NCI-H1105 (cell line): ENCODE measurements at places on chromosomes 11 and 22.

DNA sequence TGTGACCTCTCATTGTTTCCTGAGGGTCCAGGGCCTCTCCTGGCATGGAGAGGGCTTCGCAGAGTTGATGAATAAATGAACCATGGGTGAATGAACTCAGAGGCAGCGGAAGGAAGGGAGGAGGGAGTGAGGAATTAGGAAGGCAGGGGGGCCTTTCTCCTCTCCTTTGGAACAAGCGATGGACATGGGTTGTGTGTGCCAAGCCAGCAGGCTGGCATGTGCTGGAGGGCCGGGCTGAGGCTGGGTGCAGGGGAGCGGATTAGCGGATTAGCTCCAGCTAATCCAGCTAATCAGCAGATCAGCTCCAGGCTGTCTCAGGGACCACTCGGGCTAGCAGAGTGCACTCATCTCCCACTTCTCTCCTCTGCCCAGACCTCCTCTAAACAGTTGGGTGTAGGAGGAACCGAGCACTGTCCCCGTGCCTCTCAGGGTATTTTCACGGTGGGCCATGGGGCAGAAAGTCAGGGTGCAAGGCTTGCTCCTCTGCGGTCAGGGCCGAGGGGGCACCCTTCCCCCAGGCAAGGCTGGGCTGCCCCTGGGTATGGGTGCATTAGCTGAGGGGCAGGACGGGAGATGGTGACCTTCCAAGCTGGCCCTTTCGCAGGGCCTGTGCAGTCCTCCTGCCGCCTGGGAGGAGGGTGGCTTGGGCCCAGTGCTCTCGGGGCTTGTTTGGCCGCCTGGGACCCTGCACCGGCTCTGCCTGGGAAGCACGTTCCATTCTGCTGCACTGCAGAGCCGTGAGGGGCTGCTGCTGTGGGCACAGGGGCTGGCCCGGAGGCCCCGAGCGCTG, 120.3 kb upstream of the B3GAT1 start:
- DNase-seq, result no peak

DNA sequence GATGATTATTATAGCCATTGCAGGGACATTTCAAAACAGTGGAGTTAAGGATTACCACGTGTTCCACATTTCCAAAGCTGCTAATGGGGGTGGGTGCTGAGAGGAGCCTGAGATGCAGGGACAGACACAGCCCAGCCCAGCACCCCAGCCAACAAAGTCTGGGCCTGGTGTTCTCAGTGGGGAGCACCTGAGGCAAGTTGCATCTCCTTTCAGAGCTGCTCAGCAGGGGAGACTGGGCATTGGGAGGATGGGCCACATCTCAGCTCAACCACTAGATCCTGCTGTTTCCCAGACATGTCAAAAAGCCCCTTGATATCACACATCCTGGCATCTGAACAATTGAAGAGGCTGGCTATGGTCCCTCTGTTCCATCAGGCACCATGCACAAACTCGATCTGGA, 458.0 kb upstream of the KIRREL3 start:
- peak; percentile 95 for DNase-seq

DNA sequence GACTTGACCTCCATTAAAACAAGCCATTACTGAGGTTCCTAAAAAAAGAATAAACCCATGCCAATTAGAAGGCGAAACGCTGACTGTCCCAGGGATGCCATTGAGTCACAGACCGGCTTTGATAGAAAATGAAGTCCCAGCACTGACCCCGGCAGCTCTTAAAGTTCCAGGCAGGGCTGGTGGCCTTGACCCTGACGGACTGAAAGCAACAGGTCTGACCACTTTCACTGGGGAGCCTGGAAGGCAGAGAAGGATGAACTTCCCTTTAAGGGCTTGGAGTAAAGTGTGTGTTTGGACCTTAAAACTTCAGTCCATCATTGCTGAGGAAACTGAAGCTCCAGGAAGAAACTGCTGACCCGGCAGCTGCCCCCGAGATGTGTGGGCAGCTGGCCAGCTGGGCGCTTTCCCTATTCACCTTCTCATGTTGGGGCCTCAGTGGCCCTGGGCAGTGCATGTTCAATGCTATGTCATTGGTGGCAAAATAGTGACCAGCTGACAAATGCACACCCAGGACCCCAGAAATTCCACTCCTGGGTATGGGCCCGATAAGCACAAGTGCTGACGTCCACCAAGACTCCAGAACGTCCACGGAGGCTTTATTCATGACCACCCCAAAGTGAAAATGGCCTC, 18.9 kb upstream of the EFCAB6 start:
- DNase-seq, result no peak

DNA sequence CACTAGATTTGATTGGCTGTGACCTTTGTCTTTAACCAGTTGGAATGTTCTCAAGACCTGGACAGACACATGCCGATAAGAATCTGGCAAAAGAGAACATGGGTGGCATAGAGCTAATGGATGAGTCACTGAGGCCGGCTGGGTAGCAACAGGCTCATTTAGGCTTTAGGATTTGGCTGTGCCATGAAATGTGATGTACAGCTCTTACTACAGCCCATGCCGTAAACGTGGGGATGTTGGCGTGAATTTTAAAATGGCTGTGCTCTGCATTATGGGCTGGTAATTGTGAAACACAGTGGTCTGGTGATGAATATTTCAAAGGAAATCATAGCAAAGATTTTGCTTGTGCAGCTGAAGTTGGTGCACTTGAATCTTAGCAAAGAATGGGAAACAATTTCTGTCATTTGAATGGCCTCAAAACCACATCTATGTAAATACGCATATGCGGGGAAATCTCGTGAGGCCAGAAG, 332.4 kb downstream of the TBC1D22A start:
- DNase-seq, result no peak

GRCh38 chr22:41169157-41169556, 36.0 kb upstream of the L3MBTL2 start:
- DNase-seq, result no peak

GRCh38 chr11:10969387-10969786, 111.5 kb upstream of the ZBED5 start:
- no peak for DNase-seq

DNA sequence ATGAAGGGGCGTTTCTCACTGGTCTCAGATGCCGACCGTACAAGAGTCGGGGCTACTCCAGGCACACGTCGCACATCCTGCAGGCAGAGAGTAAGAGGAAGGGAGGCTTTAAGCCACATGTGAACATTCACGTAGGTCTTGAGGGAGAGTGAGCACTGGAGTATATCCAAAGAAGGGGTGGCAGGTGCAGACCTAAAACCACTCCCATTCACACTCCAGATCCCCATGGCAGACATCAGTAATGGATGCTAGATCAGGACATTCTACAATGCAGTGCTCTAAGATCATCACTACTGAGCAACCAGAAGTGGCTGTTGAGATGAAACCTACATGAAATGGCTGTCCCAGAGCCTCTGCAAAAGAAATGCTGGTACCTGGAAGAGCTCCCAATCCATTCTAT, 39.0 kb downstream of the WT1 start:
- peak; percentile 55 for DNase-seq

GRCh38 chr11:61860054-61860903, 31.1 kb downstream of the FADS3 start:
- no peak for DNase-seq

DNA sequence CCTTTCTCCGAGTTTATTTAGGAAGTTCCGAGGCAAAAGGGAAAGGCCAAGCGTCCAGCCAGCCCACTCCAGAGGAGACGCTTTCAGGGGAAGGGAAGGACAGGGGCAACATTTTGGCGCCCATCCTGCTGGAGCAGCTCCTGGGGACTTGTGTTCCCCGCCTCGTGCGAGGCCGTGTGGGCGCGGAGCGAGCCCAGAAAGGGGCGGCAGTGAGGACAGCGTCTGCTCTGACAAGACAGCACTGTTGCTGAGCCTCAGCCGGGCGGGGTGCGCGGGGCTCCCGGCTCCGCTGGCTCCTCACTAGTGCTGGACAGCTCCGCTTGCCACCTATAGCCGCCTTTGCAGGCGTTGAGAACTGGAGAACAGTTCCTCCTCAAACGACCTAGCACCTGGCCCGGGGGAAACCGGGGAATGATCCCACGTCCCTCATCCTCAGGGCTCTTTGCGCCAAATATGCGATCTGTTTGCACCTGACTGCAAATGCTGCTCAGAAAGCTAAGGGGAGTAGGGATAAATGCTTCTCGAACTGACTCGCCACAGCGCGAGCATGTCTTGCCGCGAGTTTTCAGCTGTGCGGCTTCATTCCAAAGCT, 722 bp upstream of the GUCY1A2 start:
- no peak for DNase-seq

- DNase-seq, result no peak
These were observed 19.0 kb downstream of the POLD3 start for GRCh38 chr11:74611369-74611861.

- DNase-seq, result no peak
These were observed 1.3 kb downstream of the MYH9 start for GRCh38 chr22:36386351-36386899.

DNA sequence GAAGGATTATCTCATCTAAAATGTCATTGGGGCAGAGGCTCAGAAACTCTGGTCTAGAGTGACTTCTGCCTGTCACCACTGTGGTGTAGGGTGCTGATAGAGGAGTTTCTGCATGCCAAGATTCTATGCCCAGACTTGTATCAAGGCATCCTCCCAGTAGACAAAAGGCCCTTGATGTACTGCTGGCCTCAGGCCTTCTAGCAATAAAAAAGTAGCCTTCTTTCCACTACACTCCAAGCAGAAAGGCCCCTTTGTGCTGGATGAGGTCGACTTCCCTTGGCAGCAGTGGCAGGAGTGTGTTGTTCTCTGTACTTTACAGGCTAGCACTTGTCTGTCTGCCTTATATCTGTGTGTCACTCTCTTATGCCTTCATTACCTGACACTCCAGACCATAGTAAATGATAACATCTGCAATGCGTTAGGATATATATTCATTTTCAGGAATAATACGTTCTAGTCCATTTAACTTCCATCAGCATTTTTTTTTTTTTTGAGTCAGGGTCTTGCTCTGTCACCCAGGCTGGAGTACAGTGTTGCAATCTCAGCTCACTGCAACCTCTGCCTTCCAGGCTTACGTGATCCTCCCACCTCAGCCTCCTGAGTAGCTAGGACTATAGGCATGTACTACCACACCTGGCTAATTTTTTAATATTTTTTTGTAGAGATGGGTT, 49.5 kb upstream of the RRM1 start:
- DNase-seq, result peak; percentile 38

DNA sequence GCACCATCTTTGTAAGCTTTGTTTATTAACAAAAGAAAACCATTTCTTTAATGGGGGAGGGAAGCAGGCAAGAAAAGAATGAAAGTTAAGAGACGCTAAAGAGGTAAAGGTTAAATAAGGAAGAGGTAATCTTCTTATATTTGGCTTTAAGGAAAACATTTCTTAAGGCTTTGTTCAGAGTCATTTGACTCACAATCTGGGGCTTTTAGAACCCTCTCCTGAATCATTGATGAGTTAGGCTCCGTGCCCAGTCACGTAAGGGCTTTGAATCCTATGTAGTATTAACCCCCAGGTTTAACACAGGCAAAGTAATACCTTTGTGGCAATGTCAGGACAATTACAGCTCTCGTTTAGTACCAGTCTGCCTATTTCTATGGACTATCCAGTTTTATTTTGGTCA, 26.1 kb downstream of the MADD start:
- DNase-seq, result peak; percentile 82

- DNase-seq, result no peak
These were observed 5.4 kb upstream of the HDHD5 start for GRCh38 chr22:17164392-17165024.

- DNase-seq, result no peak
These were observed 745 bp upstream of the FAM118A start for GRCh38 chr22:45308957-45309421.

GRCh38 chr11:64787526-64788320, 9.4 kb upstream of the SF1 start:
- no peak for DNase-seq

GRCh38 chr11:134267966-134268365, 8.2 kb upstream of the GLB1L3 start:
- no peak for DNase-seq

DNA sequence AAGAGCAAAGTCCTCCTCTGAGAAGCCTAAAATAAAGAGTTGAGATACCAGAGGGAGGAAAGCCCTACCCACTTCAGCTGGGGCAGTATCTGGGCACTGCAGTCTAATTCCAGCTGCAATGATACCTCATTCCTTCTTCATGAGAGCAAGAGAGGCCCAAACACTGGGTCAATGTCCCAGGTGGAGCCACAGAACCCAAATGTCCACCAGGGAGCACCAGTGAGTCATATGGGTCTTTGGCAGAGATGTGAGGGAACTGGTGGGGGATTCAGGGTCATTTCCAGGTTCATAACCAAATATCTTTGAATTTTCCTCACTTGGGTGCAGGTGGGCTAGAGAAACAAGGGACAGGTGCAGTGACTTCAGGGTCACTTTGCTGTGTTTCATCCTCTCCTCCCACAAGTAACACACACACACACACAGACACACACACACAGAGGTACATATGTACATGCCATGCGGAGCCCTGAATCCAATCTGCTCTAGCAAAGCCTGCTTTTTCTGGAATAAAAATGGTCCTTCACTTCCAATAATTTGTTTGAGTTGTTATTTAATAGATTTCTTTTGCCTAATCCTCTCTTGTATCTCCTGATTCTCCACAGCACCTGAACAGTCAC, 585.4 kb downstream of the SOX6 start:
- DNase-seq, result peak; percentile 19
